ENCODE measurements at places on chromosomes 12 and 14. TPM values are rescaled to one million over a fixed set of nuclear protein-coding genes. Genes with fewer than 3 reads are reported as not detected.

The AMDHD1 gene
- total RNA-seq = 1.5 TPM

The RNFT2 gene
- total RNA-seq = 4.8 TPM

The HELB gene
- 5.3 TPM for total RNA-seq

DNA sequence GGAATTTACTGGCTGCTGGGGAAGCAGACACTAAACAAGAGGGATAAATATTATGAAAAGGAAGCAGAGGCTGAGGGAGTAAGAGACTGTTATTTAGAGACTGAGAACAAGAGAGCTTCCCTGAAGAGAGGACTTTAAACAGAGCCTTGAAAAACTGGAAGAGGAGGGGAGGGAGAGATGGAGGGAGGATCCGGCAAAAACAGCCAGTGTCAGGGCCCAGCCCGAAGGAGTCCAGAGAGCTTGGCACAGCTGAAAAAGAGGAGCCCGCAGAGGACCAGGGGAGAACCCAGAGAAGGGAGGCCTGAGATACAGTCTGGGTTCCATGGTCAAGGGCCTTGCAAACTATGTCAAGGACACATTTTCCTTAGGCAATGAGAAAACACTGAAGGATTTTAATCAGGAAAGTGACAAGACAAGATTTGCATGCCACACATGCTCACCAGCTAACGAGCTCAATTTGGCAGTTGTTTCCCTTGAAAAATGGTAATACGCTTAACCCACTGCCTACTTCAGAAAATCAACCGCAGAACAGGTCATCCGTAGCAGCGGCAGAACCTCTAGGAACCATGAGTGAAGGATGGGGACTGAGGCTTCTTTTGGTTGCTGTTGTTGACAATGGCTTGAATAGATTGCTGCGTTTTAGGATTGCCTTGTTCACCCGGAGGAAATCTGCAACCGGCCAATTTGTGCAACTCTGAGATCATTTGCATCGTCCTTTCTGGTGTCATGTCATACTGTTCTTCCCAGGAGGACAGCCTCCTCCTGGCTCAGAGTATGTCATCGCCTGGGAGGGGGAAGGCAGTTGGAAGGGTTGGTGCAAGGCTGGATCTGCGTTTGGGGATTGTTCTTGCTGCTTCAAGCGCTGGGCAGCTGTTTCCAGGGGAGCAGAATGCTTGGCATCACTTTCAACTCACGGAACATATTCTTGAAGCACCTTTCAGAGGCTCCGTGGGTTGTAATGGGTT lies 108.2 kb downstream of the PRMT8 start:
- no peak for DNase-seq

- DNase-seq = no peak
Measured at GRCh38 chr14:103597623-103598377, 31.2 kb upstream of the KLC1 start.

GRCh38 chr12:99767809-99768208 lies 120.3 kb downstream of the GARIN6 start:
- no peak for DNase-seq

GRCh38 chr12:48988030-48988649 lies 10.0 kb downstream of the WNT1 start:
- peak; percentile 65 for DNase-seq

- DNase-seq = no peak
Measured at GRCh38 chr12:119068129-119068856, 87.0 kb downstream of the SRRM4 start.

- no peak for DNase-seq
Measured at GRCh38 chr12:28759333-28759732, 389.7 kb upstream of the FAR2 start.

Data from upper lobe of left lung (tissue), 6 donors.